SK-N-SH treated with all-trans-retinoic acid at 6 μM for 48 hours (cell line): ENCODE measurements at places on chromosomes 12 and 14.

- ATAC-seq, result no peak
Measured at GRCh38 chr14:55477680-55478079, 37.3 kb upstream of the TBPL2 start.

GRCh38 chr12:109098651-109099050 lies 1.3 kb downstream of the UNG start:
- ATAC-seq, result peak; percentile 4

- peak; percentile 88 for ATAC-seq
Measured at GRCh38 chr14:74257078-74257940, 18.1 kb downstream of the VSX2 start.

GRCh38 chr14:104550861-104551728 lies 28.5 kb upstream of the C14orf180 start:
- ATAC-seq, result no peak

GRCh38 chr12:91959220-91959619 lies 186.4 kb downstream of the BTG1 start:
- no peak for ATAC-seq

DNA sequence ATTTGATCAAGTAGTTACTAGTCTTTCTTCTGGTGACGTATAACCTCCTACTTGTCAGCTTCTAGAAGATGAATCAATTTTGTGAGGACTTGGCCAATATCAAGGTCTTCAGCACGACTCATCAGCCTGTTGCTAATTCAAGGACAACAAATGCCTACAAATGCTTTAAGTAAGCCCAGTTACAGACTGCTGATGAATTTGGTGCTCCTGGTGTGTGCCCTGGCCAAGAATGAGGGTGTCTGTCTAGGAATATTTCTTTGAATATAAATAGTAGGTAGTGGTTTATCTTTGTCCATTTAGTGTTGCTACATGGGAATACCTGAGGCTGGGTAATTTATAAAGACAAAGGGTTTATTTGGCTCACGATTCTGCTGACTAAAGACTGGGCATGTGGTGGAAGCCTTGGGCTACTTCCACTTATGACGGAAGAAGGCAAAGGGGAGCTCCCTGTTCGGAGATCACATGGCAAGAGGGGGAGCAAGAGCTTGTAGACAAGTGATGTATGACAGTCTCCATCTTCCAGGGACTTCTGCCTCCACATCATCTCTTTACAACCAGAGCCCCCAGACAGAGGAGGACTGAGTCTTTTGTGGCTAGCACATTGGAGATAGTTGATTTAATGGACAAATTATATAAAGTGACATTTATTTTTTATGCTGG lies 180.2 kb downstream of the CRADD start:
- ATAC-seq, result peak; percentile 53

DNA sequence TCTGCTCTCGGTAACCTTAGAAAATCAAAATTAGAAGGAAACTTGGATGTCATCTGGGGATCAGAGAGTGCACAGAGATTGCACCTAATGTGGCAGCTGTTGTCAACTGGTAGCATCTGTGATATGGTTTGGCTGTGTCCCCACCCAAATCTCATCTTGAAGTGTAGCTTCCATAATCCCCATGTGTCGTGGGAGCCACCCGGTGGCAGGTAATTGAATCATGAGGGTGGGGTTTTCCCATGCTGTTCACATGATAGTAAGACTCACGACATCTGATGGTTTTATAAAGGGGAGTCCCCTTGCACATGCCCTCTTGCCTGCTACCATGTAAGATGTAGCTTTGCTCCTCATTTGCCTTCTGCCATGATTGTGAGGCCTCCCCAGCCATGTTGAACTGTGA lies 127.7 kb upstream of the SRRM4 start:
- ATAC-seq, result no peak

GRCh38 chr12:110449799-110450497 lies at the start of gene ARPC3:
Gene ARPC3, minus strand, starts transcription at chr12:110450337. Its CDS starts 77 bp downstream, at chr12:110450260.
- peak; percentile 100 for ATAC-seq

DNA sequence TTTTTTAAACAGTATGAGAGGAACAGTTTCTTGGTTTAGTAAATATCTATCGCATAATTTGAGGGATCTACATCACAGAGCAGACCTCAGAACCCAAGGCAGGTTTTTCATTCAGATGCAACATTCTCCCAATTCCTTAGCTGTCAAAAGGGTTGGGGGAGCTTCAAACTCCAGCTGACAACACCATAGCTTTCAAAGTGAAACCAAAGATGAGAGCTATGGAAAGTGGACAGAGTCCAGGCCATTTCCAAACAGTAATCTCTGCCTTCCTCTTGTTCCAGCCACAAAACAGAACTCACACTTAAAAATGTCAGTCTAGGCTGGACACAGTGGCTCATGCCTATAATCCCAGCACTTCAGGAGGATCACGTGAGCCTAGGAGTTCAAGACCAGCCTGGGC lies 87.8 kb downstream of the SPRING1 start:
- no peak for ATAC-seq

GRCh38 chr14:64760146-64760755 lies 56.0 kb downstream of the PLEKHG3 start:
- ATAC-seq, result peak; percentile 36; the same call in 2 of the 3 replicates

DNA sequence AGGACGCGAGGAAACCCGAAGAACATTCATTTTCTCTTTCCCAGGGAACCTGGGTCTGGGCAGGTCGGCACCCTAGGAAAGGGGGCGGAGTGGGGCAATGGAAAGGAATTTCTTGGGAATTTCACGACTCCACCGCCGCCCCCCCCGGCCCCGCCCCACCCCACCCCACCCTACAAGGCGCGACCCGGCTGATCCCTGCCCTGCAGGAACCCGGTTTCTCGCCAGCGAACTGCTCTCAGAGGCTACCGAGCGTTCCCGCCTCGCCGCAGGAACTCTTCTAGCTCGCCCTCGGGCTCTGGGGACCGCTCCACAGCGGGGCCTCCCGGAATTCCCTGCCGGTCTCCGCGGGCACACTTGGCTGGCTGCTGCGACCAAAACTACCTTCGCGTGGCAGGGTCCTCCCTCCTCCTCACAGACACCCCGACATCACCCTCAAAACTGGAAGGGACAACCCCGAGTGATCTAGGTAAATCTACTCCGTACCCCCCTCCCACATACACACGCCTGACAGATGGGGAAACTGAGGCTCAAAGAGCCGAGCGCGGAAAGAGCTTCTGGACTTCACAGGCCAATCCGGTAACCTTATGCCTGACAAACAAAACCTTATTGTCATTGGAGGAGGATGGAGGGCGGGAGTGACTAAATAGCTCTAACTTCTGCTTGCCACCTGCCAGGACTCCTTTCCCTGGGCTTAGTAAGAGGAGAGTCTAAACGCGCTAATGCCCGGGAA lies 785 bp upstream of the ACTN1 start:
- peak; percentile 5 for ATAC-seq

GRCh38 chr14:97943619-97944018 lies 1146.4 kb downstream of the VRK1 start:
- ATAC-seq, result no peak

DNA sequence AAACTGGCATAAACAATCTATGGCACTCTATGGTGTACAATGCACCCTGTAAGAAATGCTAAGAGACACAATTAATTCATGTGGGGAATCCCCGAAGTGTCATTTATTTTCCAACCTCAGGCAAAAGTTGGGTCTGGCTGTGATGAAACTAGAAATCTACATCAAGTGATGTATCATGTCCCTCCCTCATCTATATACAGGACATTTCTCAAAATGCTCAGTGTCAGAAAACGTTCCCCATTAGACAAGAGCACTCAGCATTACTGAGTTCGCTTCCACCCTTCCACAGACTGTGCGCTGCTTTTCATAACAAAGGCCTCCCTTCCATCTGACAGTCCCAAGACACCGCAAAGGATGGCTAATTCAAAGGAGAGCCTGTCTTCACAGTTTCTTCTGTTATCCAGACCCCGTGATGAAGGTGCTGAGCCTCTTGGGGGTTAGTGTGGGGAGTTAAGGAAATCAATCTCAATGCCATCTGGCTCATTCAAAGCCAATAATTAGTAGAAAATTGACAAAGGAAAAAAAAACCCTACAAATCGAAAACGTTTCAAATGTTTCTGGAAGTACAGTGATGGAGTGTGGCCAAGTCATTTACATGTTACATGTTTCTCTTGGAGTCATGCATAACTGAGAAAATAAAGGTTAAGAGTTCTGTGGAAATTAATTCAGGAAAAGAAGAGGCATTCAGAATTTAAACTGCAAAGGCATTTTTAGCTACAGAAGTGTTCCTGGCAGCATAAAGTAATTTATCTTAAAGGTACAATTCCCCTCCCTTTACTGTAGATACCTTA lies 7.5 kb downstream of the CCDC88C start:
- no peak for ATAC-seq

DNA sequence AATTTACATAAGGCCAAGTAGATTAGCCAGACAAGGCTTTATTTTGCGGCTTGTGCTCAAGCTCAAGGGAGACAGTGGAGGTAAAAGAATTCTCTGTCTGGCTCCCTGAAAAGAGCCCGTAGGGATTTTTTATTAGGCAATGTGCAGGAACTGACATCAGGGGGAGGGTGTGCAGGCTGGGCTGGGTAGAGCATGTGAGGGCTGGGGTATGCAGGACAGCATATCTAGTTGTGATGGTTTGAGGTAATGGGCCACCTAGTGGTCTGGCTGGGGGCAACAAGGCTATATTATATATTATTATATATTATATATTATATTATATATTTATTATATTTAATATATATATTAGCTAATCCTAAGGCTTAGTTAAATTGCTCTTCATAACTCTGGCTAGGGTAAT lies 102.1 kb downstream of the TMEM117 start:
- peak; percentile 58; the same call in 2 of the 3 replicates for ATAC-seq
